Activated T-cell treated with anti-CD3 and anti-CD28 coated beads for 24 hours (primary cell): ENCODE measurements at places on chromosomes 3 and 15.

GRCh38 chr3:126450744-126451143 is 24.9 kb downstream of the ZXDC start:
- DNase-seq, result no peak

DNA sequence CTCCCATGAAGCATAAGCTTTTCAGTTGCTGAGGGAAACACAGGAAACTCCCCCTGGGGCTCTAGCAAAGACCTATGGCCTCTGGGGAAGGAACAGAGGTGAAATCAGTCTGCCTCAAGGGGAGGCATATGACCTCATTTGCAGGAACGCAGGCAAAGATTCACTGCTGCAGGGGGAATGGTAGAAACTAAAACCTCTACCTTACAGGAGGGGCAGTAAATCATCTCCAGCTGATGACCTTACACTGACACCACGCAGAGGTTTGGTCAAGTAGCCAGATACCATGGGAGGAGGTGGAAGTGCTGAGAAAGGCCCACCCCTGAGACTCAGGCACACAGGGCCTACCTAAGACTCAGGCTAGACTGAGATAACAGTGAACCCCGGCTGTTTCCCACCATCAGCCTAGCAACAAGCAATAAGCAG is 81.1 kb downstream of the RAD18 start:
- DNase-seq, result no peak

DNA sequence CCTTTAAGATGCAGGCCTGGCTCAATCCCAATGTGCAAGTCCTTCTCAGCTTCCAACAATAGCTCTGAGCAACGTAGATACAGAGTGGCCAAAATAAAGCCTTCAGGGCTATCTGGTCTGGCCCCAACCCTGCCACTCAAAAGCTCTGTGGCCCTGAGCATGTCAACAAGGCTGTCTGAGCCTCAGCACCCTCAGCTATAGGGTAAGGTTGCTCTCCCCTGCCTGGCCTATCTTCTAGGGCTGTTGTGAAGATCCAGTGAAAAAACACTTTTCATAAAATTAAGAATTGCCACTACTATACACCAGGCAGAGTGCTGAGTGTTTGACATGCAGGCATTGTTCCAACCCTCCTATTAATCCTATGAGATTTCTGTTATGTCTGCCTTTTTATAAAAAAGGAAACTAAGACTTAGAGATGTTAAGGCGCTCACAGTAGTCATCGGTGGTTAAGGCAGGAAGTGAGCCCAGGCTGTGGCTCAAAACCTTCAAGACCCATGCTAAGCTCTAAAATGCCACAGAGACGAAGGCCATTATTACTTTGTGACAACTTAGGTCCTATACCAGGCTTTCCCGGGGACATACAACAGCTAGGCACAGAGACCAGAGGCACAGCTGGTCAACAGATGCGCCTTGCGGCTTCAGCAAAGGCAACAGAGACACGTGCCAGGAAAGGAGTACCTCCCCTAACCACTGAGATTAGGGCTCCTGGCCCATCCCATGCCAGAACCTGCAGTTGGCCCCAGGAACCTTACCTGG is 5.1 kb downstream of the POLG start:
- DNase-seq, result peak; percentile 10

GRCh38 chr15:67509918-67510317 is 11.0 kb upstream of the C15orf61 start:
- no peak for DNase-seq

DNA sequence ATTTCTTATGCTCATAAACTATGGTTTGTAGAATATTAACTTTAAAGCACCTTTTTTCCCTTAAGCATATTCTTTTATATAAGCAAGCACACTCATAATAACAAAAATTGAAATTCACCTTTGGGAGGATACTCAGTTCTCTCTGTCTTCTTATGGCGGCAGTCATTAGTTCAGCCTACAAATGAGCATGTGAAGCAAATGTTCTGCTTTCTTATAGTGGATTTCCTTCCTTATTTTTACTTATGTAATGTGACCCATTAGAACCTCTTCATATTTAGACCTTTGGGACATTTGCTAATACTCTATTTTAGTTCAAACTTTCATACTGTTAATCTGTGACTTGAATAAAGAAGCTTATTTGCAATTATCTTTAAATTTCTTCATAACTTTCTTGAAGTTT is at the start of gene P2RY13:
TSS of gene P2RY13 (minus strand) at position 187 of the 400 bp plus-strand sequence. CDS start at position 166, 21 bp downstream.
- DNase-seq, result no peak

- DNase-seq, result no peak
Measured at GRCh38 chr3:43979645-43980044, 262.0 kb upstream of the TOPAZ1 start.

DNA sequence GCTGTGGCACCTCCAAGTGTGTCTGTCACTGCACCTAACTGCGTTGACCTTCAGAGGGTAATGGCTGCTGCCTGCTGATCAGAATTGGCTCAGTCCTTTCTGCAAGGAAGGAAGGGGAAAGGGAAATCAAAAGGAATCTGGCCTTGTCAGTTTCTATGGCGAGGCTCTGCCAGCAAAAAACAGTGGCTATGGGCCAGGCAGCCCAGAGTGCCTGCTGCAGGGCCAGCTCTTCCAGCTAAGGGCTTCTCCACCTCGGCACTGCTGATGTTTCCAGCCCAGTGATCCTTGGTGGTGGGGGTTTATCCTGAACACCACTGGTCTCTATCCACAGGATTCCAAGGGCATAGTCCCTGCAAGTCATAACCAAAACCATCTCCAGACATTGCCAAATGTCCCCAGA is 184.3 kb downstream of the TJP1 start:
- DNase-seq, result no peak

- no peak for DNase-seq
Measured at GRCh38 chr3:53192608-53193007, 31.6 kb downstream of the PRKCD start.

- no peak for DNase-seq
Measured at GRCh38 chr3:43490640-43491185, 131.1 kb downstream of the ANO10 start.

DNA sequence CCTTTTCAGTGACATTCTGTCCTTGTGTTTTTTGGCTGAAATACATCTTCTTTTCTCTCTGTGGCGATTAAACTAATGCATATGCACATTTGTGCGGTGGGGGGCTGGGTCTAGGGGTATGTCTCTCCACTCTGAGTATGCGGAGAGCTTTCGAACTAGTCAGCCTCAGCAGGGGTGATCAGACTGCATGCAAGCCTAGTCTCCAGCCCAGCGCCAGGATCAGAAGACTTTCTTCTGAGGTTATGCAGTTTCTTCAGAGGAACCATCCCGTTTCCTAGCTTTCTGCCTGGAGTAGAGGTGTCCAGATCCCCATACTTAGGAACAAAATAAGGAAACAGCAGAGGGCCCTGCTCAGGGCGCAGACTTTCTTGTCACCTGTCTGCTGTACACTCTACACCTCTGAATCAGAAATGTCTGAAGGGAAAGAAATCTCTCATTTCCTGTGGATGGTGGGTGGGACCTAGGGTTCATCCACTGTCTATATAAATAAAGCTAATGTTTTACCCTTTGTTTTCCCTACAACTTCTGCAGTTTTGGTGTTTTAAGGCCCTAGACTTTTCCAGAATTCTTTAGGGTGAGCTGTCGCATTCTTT is 230.4 kb downstream of the ABHD5 start:
- no peak for DNase-seq

GRCh38 chr3:7950890-7951289 is 550.7 kb upstream of the LMCD1 start:
- DNase-seq, result no peak

- no peak for DNase-seq
Measured at GRCh38 chr3:71649757-71650156, 66.2 kb upstream of the FOXP1 start.

DNA sequence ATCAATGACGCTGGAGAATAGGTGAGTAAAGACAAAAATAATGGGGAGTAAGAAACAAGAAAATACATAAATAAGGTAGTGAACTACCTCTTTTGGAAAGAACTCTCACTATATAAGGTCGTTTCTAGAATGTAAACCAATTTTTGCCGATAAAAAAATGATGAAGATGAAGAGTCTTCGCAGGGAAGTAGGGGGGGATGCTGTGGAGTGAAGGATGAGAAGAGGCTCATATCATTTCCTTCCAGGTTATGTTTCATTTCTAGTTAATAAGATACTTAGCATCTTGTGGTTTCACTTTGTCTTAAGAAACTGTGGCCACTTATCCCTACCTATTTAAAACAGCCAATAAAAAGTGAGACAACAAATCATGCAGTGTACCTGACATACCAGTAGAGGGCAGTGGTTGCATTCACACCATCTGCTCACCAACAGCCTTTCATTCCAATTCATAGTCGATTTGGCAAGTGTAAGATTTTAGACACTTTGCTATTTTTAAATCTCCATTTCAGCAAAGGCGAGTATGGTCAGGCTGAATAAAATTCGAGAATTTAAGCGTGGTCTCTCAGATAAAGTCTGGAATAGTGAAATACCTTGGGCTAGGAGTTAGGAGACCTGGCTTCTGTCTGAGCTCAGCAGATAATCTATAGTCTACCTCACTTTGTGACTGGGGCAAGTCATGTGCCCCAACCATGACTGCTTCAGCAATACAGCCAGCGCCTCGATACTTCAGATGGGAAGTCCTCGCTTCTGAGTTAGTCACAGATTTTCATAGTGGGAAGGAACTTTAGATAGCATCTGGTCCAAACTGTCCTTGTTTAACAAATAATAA is 28.9 kb upstream of the ICE2 start:
- peak; percentile 44 for DNase-seq

- peak; percentile 75 for DNase-seq
Measured at GRCh38 chr15:52078876-52079700, 33.5 kb downstream of the BCL2L10 start.

GRCh38 chr3:38151667-38152265 is 13.3 kb downstream of the MYD88 start:
- no peak for DNase-seq

DNA sequence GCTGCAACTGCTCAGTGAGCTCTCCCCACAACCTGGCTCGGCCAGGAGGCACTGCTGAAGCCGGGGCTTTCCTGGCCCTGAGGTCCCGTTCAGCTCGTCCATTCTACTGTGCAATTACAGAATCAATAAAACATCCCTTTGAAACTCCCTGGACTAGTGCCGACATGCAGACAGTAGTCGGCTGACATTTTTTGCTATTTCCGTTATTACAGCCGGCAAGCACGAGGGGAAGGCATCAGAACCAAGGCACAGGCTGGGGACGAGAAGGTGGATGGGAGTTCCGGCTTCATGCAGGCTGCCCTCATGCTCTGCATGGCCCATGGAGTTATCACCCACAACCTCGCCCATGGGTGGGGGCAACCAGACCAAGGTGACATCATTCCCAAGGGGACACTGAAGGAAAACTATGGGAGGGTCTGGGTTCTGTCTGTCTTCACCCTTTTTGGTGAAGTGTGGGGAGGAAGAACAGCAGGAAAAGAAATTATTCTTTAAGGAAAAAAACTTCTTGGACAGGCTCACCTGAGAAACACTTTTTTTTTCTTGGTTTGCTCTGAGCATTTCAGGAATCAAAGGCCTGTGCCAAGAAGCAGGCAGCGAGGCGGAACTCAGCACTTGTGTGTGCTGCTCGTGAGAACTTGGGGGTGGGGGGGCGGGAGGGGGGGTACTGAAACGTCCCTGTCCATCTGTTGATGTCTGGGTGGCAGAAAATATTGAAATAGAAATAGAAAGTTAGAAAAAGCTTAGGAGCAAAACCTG is 154.5 kb downstream of the FOXP1 start:
- DNase-seq, result no peak

- no peak for DNase-seq
Measured at GRCh38 chr3:171790574-171790897, 19.7 kb downstream of the PLD1 start.

DNA sequence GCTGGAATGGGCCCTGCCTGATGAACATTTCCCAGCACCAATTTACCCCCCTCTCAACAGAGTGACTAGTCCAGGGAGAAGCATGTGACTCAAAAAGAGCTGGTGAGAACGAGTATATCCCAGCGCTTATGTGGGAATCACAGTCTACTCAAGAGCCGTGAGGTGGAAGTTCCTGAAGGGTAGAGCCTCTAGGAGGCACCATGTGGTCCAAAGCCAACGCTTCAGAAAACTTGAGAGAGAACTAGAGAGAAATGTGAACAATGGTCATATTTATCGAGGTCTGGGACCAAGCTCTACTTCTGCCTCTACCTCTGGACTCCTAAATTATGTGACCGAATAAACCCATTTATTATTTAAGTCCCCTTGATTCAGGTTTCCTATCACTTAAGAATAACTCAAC is 111.0 kb upstream of the RAP2B start:
- DNase-seq, result no peak

DNA sequence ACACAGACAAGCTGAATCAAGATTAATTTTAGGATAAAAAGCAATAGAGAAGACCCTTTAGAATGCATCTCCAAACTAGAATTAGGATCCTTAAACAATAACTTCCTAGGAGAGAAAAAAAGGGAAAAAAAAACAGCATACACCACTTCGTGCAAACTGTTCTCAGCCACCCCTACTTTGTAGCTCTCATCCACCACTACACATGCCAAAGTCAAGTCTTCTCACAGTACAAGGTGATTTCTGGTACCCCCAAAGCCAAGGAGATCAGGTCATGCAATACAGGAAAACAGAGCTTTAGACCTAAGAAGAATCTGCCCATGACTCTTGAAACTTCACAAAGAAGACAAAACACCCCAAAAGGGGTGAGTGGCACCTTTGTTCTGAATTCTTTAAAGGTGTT is 166.9 kb downstream of the SUCNR1 start:
- DNase-seq, result no peak

DNA sequence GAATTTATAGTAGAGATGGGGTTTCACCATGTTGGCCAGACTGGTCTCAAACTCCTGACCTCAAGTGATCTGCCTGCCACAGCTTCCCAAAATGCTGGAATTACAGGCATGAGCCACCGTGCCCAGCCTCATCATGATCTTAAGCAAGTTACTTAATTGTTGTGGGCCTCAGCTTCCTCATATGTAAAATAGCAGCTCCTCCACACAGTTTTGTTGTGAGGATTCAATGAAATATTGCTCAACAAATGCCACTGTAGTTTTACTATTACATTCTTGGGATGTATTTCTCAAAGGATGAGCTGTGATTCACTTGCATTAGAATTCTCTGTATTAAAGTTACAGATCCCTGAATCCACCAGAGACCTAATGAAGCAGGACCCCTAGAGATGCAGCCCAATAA is 168.8 kb downstream of the ADAMTS9 start:
- DNase-seq, result no peak

DNA sequence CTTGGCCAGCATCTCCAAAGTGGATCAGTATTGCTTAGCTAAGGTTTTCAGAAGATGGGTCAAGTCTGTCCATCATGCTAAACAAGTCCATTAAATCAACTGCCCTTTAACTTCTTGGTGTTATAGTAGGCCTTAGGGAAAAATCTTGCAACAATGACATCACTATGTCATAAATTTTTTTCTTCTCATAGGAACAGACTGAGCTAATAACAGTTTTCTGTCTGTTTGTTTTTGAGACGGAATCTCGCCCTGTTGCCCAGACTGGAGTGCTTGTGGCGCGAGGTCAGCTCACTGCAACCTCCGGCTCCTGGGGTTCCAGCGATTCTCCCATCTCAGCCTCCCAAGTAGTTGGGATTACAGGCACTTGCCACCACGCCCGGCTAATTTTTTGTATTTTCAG is 94.2 kb downstream of the EFL1 start:
- DNase-seq, result no peak

DNA sequence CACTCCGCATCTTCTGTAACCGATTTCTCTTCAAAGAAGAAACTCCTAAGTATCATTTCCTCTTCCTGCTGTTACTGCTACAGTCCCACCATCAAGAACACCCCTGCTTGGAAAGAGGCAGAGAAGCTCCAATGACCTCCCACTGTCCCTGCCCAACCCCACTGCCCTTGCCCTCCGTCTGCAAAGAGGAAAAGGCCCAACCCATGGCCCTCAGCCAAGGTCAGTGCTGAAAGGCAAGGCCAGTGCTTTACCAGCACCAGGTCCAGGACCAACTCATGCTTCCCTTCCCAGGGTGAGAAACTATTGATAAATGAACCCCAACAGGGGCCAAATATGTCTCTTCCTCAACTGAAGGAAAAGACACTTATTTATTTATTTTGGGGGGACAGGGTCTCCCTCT is 22.5 kb downstream of the FAM240A start:
- no peak for DNase-seq
